ENCODE measurements at places on chromosomes 5 and 9.

DNA sequence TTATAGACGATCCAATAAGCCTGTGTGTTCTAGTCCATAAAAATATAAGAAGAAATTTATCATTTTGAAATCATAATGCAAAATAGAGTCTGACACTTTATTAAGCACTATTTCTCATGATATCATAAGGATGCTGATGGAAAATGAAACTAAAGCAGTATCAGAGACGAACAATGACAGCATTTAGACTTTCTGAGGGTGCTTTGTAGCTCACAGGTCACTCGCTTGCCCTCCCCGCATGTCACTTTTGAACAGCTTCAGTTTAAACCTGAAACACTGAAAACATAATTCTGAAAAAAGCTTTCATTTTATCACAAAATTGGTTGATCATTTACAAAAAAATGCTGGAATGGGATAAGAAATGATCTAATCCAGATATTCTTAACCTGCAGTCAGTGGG lies 247.1 kb downstream of the EBF1 start:
- DNase-seq: no peak

- no peak for DNase-seq
Observed at GRCh38 chr9:30732060-30732459, 1652.4 kb upstream of the ACO1 start.

DNA sequence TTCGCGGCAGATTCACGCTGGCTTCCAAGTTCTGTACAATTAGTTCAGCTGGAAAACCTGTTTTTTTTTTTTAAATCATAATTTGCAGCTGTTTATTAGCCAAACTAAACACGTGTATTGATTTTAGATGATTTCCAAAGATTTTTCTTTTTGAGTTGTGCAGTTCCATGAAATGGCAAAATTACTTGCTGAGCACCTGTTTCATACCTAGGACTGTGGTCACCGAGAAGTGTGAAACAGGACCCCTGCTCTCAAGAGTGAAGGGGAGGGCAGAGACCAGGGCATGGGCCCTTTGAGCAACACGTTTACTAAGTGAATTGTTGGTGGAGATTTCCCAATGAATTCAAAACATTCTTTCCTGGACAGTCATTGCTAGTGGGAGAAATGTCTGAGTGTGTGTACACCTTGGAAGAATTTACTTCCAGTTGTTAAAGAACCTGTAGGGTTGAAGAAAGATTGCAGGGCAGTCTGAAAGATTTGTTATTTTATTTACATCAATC lies 688 bp downstream of the SNX24 start:
- no peak for DNase-seq

DNA sequence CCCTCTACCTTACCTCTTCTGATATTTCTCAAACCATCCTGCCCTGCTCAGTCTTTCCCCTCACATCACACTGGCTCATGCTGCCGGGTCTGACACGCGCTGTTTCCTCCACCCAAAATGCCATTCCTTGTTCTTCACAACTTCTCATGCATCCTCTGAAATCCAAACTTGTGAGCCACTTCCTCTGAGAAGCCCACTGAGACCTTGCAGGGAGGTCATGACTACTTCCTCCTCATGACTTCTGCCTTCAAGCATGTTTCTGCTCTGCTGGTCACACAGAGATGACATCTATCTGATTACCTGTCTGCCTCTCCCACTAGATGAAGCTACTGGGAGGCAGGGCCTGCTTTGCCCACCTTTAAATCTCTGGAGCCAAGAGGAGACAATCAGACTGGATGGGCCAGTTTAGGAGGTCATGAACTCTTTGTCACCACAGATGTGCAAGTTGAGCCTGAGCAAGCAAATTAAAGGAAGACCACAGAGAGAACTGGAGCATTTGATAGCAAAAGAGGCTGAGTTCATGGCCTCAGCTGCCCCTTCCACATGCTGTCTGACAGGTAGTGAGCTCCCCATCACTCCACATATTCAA lies 119.8 kb upstream of the TBC1D2 start:
- DNase-seq: no peak

DNA sequence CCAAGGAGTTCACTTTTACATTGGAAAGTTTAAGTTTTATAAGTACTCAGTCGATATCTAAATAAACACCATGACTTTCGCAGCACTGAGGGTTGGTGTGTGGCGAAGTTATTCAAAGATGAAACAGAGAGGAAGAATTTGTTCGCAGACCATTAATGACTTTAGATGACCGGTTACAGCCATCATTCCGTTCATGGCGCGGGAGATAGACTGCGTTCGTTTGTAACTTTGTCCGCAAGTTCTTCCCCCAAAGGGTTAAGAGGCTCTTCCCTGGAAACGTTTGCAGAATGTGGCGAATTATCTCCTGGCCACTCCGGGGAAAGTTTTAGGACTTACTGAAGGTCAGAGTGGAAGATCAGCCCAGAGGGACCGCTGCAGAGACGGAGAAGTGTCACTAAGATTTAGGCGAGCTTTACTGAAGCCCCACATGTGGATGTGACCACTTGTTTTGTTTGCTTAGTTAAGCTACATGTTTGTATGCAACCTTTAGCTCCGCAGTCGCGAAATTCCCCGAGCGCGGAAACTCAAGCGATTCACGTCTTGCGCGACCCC lies 2.2 kb upstream of the FOXD1 start:
- no peak for DNase-seq

DNA sequence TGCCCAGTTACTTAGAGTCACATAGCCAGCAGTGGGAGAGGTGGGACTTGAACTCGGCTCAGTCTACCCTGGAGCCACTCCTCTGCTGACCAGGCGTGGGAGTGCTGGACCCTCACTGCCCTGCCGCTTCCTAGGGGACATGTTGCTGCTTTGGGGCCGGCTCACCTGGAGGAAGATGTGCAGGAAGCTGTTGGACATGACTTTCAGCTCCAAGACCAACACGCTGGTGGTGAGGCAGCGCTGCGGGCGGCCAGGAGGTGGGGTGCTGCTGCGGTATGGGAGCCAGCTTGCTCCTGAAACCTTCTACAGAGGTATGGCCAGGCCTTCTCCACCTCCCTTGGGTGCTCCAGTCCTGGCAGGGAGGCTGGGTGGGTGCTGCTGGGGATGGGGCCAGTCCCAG lies 3.4 kb upstream of the CACFD1 start:
- DNase-seq: no peak

- DNase-seq: no peak
Observed at GRCh38 chr5:151528996-151529395, 62.1 kb downstream of the FAT2 start.

GRCh38 chr9:4290427-4290837 lies 9.4 kb downstream of the GLIS3 start:
- no peak for DNase-seq

- DNase-seq: peak; percentile 19
Observed at GRCh38 chr5:43555895-43556606, 826 bp downstream of the PAIP1 start.

DNA sequence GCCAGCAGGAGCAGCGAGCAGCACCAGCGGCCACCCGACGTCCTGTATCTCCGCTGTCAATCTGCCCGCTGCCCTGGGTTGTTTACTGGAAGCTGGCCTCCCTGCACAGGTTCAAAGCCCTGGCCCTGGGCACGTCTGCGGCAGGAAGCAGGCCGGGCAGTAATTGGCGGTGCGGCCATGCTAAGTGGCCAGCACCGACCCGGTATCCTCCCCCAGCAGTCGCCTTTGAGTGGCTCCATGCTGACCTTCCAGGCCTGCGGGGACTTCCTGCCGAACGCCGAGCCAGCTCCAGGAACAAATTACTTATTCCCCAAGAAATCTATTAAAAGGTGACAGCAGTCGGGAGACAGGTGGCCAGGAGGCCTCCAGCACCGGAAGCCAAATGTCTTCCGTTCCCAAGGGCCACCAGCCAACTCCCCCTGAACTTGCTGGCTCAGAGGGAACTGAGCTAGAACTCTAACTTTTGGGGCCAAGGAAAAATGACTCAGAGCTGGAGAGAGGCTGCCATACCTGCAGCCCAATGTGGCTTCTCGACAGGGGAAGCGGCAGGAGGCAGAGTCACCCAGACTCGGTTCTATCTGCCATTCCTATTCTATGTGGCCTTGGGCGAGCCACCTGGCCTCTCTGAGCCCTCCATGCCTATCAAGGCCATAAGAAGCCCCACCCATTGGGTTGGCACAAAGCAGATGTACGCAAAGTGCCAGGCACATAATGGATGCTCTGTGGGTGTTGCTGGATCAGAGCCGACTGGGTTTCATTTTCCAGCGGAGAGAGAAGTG lies 13.7 kb upstream of the PSMB7 start:
- DNase-seq: no peak

DNA sequence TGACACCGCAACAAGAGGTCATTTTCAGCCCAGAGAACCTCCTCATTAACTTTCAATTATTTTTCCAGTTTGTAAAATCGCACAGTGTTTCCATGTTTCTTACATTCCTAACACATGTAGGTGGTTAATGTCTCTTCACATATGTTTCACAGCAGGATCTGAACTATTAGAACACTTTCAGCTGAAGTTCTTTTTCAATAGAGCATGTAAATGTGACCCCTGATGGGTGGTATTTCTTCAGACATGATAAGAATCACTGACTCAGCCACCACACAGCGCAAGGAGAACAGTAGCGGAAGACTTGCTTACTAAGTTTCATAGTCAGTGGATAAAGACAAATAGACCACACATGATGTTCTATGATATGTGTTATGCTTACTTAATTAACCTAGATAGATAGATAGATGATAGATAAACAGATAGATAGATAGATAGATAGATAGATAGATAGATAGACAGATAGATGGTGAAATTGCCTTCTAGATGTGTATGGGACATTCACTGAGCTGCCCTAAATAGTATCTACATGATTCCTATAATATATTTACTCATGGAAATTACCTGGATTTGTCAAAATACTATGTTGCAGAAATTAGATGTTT lies 1992.1 kb upstream of the NUDT12 start:
- DNase-seq: no peak

DNA sequence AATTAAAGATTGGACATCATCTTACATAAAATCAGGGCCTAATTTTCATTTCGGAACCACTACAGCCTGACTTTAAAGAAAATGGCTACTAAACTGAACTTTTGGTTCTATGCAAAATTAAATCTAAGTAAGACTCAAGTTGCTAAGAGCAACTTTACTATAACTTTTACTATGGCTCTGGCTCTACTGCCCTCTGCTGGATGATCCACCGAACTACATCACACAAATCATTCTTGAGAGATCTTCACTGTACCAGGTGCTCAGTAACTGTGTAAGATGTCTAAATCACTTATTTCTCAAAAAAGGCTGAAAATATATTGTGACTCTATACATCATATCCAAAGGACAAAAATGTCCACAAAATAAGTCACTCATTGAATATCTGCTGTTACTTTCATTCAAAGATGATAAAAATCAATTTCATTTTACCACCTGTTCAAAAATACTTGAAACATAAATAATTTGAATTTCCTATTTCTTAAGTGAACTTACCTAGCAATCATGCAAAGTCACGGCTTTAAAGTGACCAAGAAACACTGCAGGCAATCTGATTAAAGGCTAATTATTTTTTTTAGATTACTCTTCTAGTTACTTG lies 13.5 kb downstream of the MOCS2 start:
- DNase-seq: peak; percentile 54

All from stimulated activated CD4-positive, alpha-beta T cell treated with anti-CD3 and anti-CD28 coated beads, Interleukin-12 subunit alpha, Interleukin-12 subunit beta, amount 100 ng/mL, for 24 hours (primary cell).